Left forelimb (tissue), 1 donor: ENCODE measurements at places on chromosomes 2 and 18.

GRCh38 chr2:190507135-190507534, 27.4 kb downstream of the NEMP2 start:
- DNase-seq, result no peak

- no peak for DNase-seq
Observed at GRCh38 chr2:182077448-182078142, 91.9 kb downstream of the PPP1R1C start.

GRCh38 chr2:156562124-156562523, 125.9 kb downstream of the GPD2 start:
- DNase-seq, result no peak

- DNase-seq, result no peak
Observed at GRCh38 chr2:19474128-19474527, 115.7 kb upstream of the OSR1 start.

- no peak for DNase-seq
Observed at GRCh38 chr2:147037048-147037447, 807.8 kb upstream of the ACVR2A start.

GRCh38 chr2:28607730-28608499, 112.1 kb downstream of the PLB1 start:
- DNase-seq, result no peak

- DNase-seq, result no peak
Observed at GRCh38 chr2:175277772-175278171, 96.3 kb upstream of the ATP5MC3 start.

DNA sequence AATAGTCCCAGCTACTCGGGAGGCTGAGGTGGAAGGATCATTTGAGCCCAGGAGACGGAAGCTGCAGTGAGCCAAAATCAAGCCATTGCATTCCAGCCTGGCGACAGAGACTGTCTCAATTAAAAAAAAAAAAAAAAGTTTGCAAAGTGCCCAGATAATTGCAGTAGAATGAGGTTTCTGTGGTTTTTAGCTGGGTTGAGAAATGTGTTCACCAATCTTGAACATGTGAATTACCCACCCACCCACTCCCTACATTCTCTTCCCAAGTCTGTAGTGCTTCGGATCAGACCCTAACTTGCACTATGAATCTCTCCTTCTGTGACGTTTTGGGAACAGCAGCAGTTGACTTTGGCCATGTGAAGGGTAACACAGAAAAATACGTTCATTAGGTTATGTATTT, 247.3 kb downstream of the PTGR3 start:
- no peak for DNase-seq

DNA sequence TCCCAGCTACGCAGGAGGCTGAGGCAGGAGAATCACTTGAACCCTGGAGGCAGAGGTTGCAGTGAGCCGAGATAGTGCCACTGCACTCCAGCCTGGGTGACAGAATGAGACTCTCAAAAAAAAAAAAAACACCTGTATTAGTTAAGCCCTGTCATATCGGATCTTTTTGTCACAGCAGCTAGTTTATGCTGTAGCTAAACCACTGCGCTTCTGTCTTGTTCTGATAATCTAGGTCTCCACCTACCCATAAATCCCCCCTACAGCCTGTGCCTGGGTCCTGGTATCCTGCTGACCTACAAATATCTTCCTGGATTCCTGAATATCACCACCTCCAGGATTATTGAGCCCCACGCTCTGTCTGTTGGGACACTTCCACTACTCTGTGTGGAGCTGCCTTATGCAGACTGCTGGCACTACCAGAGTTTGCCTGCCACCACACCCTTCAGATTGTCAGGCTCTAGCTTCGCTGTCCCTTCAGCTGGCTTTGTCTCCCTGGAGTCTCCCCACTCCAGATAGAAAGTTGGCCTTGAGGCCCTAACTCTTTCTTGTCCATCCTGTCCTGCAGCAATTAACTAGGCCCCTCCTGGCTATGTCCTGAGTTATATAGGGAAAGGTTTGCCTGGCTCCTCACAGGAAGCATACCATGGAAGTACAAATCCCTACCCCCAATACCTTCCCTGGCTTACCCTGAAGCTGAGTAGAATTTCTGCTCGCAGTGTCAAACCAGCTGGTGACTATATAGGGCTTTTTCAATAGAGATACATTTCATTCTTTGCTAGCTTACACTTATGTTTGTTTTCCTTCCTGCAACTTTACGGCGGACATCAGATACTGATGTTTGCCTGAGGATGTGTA, 136.0 kb upstream of the SERTAD2 start:
- no peak for DNase-seq

DNA sequence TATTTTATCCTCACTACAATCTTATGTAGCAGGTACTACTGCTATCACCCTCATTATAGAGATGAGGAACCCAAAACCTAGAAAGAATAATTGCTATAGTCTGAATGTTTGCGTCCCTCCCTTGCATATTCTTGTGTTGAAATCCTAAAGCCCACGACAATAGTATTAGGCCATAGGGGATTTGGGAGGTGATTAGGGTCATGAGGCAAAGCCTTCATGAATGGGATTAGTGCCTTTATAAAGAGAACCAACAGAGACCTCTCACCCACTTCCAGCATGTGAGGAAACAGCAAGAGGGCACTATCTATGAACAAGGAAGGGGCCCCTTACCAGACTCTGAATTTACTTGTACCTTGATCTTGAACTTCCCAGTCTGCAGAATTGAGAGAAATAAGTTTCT, 500.3 kb upstream of the FAM98A start:
- DNase-seq, result no peak

GRCh38 chr2:181553244-181553643, 96.1 kb downstream of the ITGA4 start:
- no peak for DNase-seq

GRCh38 chr18:75016025-75016717, 192.8 kb downstream of the PTGR3 start:
- no peak for DNase-seq

DNA sequence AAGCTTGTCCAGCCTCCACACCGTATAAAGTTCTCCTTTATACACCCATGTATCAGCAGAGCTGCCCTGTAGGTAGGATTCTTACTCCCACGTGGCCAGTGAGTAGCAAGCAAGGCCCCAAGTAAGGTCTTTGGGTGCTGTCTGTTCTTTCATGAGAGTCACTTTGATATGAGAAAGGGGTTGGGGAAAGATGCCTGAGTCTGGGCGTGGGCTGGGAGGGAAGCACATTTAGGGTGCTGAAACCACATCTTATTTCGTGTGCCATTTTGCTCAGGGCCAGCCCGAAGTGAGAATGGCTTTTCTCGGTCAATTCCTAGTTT, 436 bp upstream of the ITPRIPL1 start:
- DNase-seq, result no peak

DNA sequence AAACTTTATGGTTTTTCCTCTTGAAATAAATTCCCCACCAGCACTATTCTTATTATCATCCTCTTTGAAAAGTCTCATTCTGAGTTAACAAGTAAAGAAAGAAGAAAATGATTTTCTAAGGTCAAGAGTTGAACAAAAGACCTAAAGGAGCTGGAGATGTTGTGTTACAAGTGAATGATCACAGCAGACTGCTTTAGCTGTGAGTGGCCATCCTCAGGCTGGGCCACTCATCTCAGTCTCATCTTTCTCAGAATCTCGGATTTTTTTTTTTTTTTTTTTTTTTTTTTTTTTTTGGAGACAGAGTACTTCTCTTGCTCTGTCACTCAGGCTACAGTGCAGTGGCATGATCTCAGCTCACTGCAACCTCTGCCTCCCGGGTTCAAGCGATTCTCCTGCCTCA, 133.3 kb downstream of the CDH2 start:
- DNase-seq, result no peak

GRCh38 chr2:30790879-30791278, 16.4 kb downstream of the CAPN13 start:
- DNase-seq, result no peak

DNA sequence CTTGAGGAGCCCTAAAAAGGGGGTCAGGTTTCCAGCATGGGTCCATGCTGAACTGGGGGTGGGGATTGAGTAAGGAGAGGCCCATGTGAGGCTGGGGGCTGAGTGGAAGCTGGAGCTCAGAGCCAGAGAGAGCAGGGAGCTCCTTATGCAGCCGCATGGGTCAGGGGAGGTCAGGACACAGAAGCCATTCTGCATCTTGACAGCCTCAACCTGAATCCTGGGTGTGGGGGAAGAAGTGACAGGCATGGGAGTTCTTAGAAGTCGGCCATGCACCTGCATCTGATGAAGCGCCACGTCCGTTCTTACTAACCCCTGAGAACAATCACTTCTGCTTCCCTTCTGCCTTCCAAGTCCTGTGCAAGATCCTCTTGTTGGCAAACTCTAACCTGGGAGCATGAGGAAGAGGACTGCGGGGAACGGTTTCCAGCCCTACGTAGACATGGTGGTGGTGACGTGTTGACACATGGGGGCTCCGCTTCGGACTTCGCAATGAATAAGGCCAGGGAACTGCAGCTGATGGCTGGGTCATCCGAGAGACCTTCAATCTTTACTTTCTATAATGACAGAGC, 22.3 kb downstream of the GNLY start:
- peak; percentile 59 for DNase-seq

- no peak for DNase-seq
Observed at GRCh38 chr2:211055438-211055837, 499.0 kb downstream of the CPS1 start.

- DNase-seq, result no peak
Observed at GRCh38 chr2:153811516-153811915, 60.2 kb upstream of the GALNT13 start.

GRCh38 chr2:44192646-44193045, 24.0 kb downstream of the PPM1B start:
- no peak for DNase-seq

DNA sequence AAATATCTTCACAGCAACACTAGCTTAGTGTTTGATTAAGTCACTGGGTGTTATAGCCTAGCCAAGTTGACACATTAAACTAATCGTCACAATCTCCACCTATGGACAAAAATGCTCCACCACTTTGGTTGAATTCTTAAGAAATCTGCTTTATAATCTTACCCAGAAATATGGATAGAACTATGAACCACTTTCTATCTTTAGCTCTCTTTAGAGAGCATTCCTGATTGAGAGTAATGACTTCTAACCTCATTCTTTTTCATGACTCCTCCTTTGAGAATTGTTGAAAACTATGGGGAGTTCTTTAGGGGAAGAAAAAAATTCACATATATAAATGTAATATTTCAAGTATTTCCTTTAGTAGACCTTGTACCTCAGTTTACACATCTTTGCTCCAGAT, 1282.2 kb upstream of the ZEB2 start:
- DNase-seq, result no peak

GRCh38 chr2:82055846-82056245, 1751.3 kb upstream of the LRRTM1 start:
- DNase-seq, result no peak

- DNase-seq, result no peak
Observed at GRCh38 chr18:35682281-35682867, 100.8 kb downstream of the GALNT1 start.

GRCh38 chr2:183490489-183490888, 366.2 kb downstream of the NUP35 start:
- DNase-seq, result no peak

- DNase-seq, result no peak
Observed at GRCh38 chr2:166658901-166659300, 164.9 kb upstream of the SCN7A start.

DNA sequence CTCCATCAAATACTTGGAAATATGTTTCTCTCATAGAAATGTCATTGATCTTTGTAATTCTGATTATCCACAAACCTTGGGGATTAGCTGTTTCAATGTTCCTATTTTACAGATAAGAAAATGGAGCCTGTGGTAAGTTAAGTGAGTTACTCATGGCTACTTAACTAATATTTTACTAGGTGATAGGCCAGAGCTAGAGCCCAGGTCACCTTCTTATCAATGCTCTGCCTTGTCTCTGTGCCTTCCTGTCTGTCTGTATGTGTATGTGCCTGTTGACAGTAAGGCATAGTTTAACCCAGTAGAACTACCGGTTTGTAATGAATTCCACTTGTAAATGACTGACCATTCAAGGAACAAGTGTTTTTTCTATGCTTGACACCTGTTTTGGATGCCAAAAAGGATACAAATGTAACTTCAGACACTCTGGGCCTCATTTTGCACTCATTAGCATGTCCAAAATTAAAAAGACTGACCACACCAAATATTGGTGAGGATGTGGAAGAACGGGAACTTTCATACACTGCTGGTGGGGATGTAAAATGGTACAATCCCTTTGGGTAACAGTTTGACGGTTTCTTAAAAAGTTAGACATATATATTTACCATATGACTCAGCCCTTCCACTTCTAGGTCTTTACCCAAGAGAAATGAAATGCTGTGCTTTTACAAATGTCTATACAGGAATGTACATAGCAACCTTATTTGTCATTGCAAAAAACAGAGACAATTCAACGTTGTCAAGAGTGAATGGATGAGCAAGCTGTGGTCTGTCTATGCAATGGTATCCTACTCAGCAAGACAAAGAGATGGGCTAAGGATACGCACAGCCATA, 19.6 kb upstream of the IL1A start:
- no peak for DNase-seq

- no peak for DNase-seq
Observed at GRCh38 chr2:104501342-104501741, 352.6 kb upstream of the POU3F3 start.

DNA sequence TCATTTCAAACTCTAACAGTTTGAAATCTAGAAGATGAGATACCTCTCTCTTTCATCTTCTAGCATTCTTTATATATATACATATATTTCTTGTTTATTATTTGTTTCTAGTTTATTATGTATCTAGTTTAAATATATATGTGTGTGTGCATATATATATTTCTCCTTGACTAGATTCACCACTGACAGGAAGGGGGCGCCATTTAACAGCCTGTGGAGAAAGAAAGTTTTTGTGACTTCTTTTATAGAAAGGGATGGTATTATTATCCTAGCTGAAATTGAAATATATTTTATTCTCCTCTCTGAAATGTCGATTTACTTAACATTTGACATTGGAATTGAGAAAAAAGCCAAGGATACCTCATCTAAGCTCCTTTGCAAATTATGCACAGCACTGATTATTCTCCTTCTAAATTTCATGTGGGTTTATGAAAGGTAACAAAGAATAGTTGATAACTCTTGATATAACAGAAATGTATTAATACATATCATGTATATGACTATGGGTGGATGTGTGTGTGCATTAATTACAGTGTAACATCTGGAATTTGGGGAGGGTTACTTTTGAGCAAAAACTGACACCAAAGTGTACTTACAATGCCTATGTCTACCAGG, 160.7 kb upstream of the NT5C1B start:
- DNase-seq, result peak; percentile 68

DNA sequence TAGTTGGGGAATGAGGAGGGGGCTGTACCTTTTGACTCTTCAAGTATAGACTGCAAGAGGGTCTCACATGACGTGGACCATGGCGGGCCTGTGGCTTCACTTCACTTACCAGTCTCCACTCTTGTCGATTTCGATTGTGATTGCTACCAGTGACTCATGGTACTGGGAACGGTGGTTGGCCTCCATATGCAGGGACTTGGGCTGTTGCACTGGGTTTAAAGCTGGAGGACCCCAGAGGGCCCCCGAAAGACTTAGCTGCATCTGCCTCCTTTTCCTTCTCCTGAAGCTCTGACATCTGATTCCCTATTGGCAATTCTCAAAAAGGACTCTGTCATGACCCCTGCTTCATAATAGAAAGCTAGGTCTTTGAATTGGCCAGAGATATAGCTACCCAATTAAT, 43.4 kb downstream of the HK2 start:
- DNase-seq, result no peak
